ENCODE measurements at places on chromosomes 2 and 18.

- no peak for DNase-seq
Measured at GRCh38 chr2:100654611-100655010, 91.8 kb downstream of the PDCL3 start.

DNA sequence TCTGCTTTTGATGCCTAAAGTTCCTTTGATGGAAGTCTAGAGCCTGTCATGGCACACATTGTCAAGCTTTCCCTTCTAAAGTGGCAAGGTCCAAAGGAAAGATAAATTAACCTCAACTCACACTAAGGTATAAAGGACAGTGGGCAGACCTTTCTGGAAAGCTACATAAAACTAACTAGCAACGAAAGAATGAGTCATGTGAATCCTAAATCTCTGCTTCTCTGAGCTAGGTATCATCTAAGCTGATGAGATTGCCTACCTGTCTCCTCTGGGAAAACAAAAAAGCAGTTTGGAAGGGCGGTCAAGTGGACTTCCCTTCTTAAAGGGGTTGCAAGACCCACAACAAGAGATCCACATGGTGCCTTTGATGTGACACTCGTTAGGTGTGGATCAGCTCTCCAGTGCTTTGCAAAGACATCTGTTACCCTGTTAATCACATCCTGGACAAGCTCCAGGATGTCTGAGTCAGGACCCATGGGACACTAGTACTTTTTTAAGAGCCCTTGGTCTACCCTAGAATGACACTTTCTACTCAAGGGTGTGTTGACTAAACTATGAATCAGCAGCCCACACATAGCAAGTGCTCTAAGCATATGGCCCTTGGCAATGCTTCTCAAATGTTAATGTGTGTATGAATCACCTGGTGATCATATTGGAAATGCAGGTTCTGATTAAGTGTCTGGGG is 173.5 kb downstream of the ALK start:
- no peak for DNase-seq

GRCh38 chr2:128347701-128348539 is 29.3 kb upstream of the HS6ST1 start:
- no peak for DNase-seq

GRCh38 chr2:234435836-234436481 is 60.9 kb downstream of the ARL4C start:
- DNase-seq = no peak

GRCh38 chr18:49591271-49591670 is 29.4 kb downstream of the LIPG start:
- no peak for DNase-seq

GRCh38 chr2:186950694-186951093 is 101.7 kb upstream of the ZSWIM2 start:
- no peak for DNase-seq

- DNase-seq = no peak
Measured at GRCh38 chr18:61797696-61798590, 94.9 kb downstream of the RNF152 start.

DNA sequence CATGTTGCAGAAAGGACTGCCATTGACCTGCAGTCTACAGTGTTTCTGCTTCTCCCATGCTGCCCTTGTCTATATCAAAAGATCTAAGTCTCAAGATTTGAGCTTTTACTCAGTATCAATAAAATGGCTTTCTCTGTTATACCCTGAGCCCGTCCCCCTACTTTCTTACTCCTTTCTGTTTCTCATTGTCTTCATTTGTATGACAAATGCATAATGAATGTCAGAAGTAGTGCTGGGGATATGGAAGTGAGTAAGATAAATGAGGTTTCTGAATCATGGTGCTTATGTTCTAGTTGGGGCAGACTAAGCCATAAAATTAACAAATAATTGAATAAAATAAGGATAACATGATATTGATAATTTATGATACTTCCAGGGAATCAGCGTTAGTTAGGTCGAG is 128.6 kb downstream of the PARD3B start:
- no peak for DNase-seq

- no peak for DNase-seq
Measured at GRCh38 chr2:144339048-144339447, 180.9 kb downstream of the ZEB2 start.

- no peak for DNase-seq
Measured at GRCh38 chr2:187519419-187520120, 34.7 kb downstream of the TFPI start.

DNA sequence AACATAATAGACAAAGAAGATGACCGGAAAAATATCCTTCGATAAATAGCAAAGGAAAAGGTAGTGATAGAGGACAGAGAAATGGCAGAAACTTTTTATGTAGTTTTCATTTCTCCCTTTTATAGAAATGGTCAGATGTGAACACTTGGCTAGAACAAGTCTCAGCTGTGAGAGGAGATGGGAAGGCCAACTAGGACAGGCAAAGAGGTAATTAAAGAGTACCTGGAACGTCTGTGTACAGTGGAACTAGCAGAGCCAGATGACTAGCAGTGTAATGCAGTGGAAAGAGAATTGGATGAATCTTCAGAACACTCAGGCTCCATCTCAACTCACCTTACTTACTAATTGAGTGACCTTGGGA is 69.2 kb downstream of the NABP1 start:
- no peak for DNase-seq

DNA sequence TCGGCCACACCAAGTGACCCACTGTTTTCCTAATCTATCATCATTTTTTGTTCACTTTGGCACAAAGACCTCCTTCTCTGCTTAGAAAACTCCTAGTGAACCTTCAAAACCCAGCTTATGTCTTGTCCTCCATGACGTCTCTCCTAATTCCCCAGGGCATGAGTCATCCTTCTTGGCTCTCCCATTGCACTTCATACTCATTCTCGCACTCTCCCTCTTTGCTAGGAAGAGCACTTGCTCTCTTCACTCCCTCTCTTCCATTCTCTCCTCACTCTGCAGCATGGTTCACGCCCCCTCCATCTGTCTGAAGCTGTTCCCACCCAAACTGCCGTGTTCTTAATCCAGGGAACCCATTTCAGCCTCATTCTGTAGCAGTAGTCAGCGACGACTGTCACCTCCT is 103.9 kb downstream of the MRO start:
- DNase-seq = no peak

DNA sequence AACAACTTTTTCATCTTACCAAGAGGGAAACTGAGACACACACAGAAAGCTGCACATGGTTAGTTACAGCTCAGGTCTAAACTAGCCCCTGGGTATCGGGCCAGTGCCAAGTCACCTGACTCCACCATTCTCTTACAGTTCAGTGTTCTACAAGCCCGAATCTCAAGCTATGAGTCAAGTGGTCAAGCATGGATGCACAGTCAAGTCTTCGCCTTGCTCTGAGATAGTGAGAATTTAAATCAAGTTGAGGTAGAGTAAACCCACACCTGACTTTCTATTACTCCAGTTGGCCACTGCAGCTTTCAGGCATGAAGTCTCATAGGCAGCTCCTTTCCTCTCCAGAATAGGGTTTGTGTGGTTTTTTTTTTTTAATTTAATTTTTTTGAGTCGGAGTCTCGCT is 34.5 kb upstream of the ARL5A start:
- DNase-seq = no peak

DNA sequence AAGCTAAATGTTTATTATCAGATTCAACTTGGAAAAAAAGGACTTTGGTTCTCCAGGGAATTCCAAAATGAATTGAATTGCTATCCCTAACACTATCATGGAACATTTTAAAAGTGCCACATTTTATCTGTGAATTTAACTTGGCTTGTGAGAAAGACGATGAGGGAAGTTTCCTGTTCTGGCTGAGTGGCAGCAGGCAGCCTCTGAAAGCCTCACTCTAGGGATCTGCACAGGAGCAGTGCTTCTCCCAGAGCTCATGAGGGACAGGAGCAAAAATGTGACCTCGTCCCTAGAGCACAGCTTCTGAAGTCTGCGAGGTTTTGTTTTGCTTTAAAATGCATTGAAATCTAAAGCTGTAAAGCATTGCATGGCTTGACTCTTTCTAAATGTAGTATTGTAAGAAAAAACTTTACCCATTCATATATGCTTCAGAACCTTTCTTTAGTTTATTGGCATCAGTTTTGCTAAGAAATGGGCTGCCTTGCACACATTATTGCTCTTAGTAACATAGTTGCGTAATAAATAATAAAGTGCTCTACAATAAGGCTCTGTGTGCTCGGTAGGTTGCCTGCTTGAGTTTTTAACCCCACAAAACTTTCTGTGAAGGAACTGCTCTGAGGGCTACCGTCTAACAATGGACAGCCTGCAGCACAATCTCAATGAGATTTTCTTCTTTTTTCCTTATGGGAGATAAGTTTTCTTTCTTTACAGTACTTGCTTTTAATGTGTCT is 136.2 kb upstream of the CDCA7 start:
- DNase-seq = no peak

DNA sequence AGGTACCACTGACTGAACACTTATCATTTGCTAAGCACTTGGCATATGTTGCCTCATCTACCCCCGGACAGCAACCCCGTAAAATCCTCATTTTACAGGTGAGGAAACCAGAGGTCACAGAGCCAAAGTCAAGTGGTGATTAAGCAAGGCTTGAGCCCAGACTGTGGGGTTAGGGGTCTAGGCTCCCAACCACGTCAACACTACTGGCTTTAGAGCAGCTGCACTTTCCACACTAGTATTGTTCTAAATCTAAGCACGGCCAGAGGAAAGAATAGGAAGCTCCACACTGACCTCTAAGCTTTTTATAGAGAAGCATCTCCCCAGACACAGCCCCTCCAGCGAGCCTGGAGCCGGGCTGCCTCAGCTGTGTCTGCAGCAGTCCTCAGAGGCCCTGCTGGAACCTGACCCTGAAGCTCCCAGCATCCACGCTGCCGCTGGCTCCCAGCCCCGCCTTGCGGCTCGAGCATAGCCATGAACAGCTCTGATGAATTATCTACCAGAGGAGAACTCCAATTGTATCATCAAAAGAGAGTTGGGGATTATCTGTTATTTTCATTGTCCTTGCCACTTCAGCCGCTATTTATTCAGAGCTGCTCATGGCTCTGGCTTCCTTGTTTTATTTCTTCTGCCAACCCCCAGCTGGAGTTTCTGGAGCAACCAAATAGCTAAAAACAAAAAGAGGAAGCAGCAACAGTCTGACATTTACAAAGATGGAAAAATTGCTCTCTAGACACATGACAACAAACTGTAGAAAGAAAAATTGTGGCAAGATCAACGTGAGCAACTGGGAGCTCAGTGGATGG is 62.2 kb upstream of the RTN4 start:
- DNase-seq = no peak

- no peak for DNase-seq
Measured at GRCh38 chr2:78701546-78701945, 324.0 kb upstream of the REG3G start.

GRCh38 chr2:210179351-210179990 is 8.3 kb upstream of the KANSL1L start:
- DNase-seq = no peak

- DNase-seq = no peak
Measured at GRCh38 chr2:101017371-101017770, 15.3 kb downstream of the RPL31 start.

DNA sequence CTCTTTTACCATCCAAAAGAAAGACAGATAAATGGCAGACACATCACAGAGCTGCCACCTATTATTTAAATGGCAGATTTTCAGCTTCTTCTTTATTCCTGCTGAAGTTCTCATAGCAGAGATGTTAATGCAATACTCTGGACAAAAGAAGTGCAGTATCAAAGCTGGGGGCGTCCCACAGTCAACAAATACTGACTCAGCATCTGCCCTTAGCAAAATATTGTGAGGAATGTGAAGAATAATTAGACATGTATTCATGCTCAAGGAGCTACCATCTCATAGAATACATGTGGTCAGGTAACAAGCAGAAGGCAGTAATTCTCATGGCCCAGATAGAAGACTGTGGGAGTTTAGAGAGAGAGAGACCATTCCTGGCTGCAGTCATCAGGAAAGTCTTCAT is 108.0 kb upstream of the TANK start:
- DNase-seq = no peak

DNA sequence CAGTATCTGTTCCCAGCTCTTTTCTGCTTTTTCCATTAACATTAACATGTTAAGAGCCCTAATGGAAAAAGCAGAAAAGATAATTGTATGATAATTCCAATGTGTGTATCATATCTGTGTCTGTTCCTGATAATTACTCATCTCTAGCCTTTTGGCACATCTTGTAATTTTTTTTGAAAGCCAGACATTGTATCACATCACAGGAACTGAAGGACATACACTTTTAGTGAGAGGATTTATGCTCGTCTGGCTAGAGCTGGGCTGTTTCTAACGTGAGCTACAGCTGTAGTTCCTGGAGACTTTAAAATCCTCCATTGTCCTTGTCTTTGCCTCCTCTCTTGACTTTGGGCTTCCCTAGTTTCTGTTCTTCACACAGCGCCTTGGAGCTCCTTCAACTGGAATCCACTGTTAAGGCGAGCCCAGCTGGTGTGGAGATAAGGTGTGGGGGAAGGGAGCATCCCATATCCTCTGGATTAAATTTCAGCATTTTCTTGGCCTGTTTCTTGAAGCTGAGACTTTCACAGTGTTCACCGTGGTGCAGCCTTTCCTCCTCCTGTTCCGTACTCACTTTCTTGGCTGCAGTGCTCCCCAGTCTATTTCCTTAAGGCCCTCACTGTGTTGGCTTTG is 211.5 kb downstream of the GALR1 start:
- no peak for DNase-seq

Data from T-helper 9 cell (primary cell).